ENCODE measurements at places on chromosomes 7 and 10.

DNA sequence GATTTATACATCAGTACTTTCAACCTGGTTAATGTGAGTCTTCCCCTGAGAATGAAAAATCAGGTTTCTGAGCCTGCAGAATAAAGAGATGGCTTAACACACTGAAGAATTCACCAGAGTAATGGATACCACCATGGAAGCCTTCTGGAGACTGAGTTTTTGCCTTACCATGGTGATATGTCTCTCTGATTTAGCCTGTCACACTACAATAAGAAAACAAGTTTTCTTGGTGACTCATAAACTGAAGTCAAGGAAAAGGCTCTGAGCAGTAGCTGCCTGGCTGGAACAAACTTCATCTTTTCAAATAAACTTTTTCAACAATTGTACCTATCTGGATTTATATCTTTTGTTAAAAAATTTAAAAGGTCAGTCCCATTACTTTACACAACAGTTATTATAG, 229.0 kb downstream of the PRPF18 start:
- no peak for DNase-seq

- peak; percentile 2 for DNase-seq
Observed at GRCh38 chr7:103446049-103446520, at the start of gene SLC26A5. SLC26A5 (minus strand) TSS chr7:103446207; CDS start chr7:103421514, 24,693 bp downstream.

DNA sequence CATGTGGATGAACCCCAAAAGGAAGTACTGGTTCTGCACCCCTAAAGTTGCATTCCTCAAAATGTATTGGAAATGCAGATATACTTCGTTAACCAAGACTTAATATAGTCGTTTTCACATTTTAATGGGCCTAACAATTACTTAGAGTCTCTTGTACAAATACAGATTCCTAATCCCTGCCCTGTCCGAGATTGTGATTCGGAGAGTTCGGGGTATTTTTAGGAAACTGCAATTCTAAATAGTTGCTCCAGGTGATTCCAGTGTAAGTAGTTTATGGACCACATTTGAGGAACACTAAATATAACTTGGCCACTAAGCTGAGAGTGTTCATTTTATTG, 830 bp downstream of the TRUB1 start:
- no peak for DNase-seq

DNA sequence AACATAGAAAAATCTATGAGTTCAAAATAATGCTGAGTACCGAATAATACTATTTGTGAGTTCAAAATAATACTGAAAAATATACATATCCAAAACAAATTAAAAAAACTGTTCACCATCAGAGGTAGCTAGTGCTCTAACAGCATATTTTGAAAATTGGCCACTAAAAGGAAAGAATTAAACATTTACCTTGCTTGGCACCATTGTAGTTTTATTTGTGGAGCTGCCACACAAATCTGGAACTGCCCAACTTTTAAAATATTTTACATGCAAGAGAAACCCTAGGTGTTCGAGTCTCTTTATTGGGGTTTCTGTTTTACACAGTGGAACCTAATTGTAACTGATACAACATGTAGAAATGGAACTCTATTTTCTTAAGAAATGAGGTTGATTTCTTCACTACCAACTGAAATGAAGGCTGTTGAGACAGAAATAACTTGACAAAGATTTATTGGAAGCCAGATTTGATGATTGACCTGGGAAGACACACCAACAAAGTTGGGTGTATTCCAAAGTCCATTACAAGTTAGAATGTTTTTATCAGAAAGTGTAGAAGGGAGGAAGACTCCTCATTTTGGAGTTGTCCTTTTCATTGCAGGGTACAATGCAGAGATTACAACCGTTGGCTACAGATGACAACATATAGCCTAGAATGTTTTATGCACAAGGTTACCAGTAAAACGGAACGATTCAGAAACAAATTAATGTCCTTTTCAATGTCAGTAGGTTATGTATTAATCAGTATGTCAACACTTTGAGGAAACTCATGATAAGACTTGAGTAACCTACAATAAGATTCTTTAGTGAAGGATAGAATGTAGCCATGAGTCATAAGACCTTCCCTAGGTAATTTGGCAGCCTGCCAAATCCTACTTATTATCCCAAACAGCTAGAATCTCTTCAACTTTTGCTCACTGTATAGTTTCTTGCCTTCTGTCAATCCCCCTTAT, 73.8 kb upstream of the PAPSS2 start:
- DNase-seq: no peak

DNA sequence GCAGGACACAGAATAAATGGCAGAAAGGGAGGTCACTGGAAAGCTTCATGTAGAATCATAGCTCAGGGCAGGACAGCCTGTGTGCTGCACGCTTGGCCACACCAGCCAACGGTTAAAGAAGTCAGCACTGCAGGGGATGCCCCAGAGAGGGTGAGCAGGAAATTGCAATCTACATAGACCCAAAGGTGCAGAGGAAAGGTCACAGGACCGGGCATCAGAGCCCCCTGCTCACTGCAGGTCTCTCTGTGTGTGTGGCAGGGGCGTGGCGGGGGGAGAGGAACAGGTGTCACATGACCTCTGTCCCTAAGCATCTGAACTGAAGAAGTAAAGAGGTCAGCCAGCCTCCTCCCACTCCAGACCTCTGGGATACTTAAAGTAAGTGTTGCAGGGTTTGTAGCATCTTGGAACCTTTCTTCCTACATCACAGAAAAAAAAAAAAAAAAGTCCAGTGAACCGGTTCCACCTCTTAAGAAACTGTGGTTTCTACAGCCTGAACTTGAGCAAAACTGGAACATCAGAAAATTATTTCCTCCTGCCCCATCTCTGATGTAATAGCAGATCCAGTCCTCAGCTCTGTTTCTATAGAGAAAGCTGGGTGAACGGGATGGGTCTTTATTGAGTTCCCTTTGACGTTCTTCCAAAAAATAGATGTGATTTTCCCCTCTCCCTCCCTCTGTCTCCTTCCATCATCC, 64.3 kb downstream of the RGS10 start:
- DNase-seq: no peak

- DNase-seq: no peak
Observed at GRCh38 chr10:110790913-110791506, 80.7 kb upstream of the PDCD4 start.

DNA sequence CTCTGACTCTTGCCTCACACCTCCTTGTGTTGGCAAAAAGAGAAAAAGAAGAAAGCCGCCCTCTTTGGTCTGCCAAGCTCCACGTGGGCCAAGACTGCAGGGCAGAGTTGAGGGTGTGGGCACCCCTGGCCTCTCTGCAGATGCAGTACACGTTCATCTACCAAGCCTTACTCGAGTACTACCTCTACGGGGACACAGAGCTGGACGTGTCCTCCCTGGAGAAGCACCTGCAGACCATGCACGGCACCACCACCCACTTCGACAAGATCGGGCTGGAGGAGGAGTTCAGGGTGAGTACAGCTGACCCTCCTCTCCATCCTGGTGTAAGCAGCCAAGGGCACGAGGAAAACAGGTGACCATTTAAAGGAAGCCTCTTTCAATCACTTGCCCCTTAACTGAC, 56.1 kb downstream of the MKI67 start:
- DNase-seq: no peak

- DNase-seq: no peak
Observed at GRCh38 chr10:122659651-122660050, 40.0 kb downstream of the C10orf120 start.

GRCh38 chr7:99196536-99197258, 11.2 kb downstream of the KPNA7 start:
- DNase-seq: no peak

- no peak for DNase-seq
Observed at GRCh38 chr10:75231672-75232581, 3.8 kb downstream of the COMTD1 start.

DNA sequence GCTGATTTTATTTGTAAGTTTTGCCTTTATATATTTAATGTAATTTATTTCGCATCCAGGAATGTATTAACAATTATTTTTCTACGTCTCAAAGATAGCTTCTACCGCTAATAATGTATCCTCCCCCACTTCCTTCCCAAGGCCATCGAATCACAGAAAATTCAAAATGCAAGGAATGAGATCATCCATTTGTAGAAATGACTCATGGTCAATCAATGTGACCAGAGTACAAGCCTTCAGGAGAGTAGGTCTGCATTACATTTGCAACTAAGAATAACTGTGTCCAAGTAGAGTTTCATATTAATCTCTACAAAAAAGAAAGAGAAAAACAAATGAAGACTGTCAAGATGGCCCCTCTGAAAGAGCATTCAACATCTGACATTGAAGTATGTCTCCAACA, 205.9 kb upstream of the PHF14 start:
- DNase-seq: no peak
